Hematopoietic multipotent progenitor cell (in vitro differentiated cells): ENCODE measurements at places on chromosomes 3 and 15.

- no peak for DNase-seq
These were observed 519.7 kb downstream of the FOXP1 start for GRCh38 chr3:71063773-71064290.

- DNase-seq = no peak
These were observed 338.5 kb upstream of the THBS1 start for GRCh38 chr15:39242345-39242744.

DNA sequence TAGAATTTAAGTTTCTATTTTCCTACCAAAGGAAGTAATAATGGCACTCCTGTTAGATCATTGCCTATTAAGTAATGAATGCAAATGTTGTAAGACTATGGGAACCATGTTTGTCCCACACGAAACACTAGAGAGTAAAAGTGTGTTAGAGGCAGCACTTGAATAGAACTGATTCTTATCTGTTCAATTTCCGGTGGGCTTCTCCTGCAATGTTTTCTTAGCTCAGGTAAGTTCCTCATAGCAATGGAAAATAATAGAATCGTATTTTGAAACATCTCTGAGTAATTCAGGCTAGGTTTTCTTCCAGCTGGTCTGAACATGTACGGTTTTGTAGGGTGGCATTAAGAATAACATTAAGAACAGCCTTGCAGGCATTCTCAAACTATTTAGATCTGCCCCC is 145.3 kb upstream of the LIPC start:
- DNase-seq = no peak

DNA sequence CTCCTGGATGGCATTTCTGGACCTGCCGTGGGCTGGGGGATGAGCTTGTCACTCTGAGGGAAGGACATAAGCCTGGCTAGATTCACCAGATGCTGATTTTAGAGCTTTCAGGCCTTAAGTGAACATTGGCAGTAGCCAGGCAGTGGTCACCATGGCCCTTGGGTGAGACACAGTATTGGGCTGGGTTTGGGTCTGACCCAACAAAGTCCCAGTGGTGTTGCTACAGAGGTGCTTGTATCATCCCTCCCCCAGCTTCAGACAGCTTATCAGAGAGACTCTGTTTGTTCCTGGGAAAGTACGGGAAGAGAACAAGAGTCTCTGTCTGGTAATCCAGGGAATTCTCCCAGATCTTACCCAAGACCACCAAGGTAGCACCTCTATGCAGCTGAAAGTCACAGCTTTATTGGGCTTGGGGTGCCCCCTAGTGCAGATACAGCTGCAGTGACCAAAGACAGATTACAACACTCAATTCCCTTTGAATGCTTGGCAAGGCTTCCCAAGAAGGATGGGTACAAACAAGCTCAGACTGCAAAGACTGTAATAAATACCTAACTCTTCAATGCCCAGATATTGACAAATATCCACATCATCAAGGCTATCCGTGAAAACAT is 9.8 kb upstream of the RUVBL1 start:
- DNase-seq = peak; percentile 61

DNA sequence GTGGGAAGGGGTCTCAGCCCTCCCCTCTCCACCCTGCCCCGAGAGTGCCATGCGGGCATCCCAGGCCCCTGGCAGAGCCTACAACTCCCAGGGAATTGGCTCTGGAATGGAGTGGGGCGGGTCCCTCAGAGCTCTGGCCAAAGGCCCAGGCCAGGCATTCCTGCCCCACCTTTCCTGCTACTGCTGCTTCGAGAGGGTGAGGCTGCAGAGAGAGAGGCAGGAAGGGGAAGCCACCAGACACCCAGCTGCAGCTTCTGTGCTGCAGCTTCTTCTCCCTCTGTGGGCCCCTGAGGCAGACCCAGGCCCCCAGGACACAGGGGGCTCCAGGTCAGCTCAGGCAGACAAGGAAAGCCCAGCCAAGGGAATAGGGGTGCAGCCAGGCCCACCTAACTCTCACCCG is 2.7 kb downstream of the ALS2CL start:
- peak; percentile 38 for DNase-seq

DNA sequence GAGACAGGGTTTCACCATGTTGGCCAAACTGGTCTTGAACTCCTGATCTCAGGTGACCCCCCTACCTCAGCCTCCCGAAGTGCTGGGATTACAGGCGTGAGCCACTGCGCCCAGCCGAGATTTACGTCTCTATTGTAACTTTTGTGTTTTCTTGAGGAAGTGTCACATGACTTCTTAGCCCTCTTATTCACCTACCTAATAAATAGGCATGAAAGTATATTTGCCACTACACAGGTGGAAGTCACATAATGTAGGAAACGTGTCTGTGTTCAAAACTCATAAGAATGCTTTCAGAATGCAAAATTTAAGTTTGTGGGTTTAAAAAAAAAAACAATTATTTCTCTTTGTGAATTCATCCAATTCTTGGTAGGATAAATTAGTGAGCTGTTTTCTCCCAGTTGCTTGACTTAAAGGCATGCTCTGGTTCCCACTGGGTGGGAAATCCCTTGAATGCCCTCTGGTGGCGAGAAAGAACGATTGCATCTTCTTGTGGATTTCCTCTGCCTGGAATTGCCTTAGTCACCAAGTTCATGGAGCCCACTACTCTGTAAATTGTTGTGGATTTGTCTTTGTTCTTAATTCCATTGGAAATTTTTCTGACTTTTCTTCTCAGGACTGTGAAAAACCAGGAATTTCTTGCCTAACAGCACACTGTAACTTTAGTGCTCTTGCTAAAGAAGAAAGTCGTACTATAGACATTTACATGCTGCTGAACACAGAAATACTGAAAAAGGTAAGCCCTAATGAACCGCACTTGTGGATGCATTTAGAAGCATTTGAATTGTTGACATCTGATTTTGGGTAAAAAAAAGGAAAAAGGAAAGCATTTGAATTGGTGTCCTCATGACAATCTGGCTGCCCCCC is 82.2 kb upstream of the CTDSPL start:
- DNase-seq = no peak

GRCh38 chr3:98777286-98777685 is 14.1 kb downstream of the ST3GAL6 start:
- DNase-seq = no peak

DNA sequence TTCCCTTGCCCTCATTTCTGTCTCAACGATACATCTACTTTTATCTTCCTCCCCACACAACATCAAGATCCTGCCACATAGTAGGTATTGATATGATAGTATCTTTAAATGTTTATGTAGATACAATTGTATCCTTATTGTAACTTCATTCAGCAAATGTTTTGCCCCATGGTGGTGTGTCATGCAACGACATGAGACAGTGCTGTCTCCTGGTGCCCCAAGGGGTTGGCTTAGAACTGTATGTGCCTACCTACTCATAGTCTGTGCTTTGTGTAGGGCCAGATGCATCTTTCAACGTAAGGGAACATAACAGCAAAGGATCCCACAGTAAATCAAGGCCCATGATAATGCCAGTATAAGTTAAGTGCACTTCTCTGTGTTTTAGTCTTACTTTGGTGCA is 2.8 kb upstream of the CD47 start:
- no peak for DNase-seq

- DNase-seq = no peak
These were observed 115.1 kb downstream of the LIPC start for GRCh38 chr15:58546635-58547627.

GRCh38 chr3:156474560-156475389 is 80.1 kb downstream of the SSR3 start:
- DNase-seq = peak; percentile 46

DNA sequence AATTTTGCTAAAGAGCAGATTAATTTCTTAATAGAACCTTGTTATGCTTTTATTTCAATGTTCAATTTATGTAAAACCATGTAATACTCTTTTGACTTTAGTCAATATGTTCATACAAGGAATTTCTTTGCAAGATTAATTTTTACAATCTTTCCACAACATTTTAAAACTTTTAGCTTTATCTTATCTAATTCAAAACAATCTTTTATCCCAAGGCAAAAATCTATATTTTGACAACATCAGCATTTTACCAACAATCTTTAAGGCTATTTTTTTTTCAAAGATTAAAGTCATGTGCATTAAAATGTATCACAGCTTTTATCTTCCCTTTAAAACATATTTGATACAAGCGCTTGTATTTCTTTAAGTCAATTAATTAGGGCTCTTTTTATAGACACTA is 914.7 kb downstream of the PLOD2 start:
- no peak for DNase-seq

DNA sequence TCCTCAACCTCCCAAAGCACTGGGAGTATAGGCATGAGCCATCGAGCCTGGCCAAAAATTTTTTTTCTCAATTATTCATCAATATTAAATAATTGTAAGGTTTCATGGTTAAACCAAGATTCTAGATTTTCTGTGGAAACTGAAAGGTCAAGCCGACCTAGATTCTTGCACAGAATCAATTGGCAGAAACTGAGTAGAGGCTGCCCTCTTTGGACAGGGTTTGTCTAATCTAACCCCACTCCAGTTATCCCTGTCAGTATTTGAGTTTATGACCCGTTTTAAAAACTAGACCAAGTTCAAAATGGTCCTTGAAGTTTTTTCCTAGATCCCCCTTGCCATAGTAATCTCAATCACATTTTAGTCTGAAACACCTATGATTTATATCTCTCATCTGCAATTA is 8.6 kb upstream of the ADAM10 start:
- DNase-seq = no peak
